ENCODE measurements at places on chromosomes 16 and 17. TPM values are rescaled to one million over a fixed set of nuclear protein-coding genes. Genes with fewer than 3 reads are reported as not detected.

GRCh38 chr17:57862694-57863667 is 13.1 kb upstream of the MRPS23 start:
- no peaks in the 10 kb centered on the region for H3K27me3 ChIP-seq
- H3K27ac ChIP-seq = peak overlapping the region; percentile 80
- peaks cover 3% of the 10 kb centered on the region for H3K36me3 ChIP-seq
- peaks cover 30% of the 10 kb centered on the region for H3K4me1 ChIP-seq
- no peak for DNase-seq

DNA sequence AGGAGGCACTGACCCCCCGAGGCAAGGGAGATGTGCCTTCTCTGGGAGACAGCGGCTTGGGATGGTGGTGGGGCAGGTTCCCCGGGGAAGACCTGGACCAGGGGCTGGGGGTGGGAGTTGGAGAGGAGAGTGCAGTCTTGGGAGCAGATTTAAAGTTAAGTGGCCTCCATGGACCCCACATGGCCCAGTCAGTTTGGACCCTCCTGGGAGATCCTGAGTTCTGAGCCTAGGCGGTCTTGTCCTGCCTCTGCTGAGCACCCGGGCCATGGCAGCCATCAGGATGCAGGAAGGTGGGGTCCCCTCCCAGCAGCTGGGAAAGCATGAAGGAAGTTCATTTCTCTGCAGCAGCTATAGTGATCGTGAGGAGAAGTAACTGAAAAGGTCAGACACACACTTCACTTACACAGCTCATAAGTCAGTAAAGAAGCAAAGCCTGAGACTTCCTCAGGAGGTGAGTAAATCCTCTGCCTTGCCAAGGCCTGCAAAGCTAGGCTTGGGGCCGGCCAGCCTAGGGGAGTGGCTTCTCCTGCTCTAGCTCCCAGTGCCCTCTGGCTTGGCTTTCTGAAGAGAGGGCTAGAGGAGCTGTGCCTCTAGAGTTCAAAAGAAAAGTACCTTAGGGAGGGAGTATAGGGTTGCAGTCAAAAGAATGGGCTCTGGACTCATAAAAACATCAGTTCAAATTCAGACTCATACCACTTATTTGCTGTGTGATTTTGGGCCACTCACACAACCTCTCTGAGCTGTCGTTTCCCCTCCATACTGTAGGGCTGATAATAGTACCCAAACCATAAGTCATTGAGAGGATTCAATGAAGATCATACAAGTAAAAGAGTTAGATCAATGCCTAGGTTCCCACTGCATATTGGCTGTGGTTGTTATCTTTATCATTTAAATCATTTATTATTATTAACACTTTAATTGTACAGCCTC is 31.0 kb upstream of the C16orf78 start:
- H3K36me3 ChIP-seq = no peaks in the 10 kb centered on the region
- H3K4me1 ChIP-seq = no peaks in the 10 kb centered on the region
- H3K27ac ChIP-seq = no peak overlapping the region
- H3K4me3 ChIP-seq = no peak overlapping the region
- no peak for DNase-seq

- DNase-seq = no peak
- H3K36me3 ChIP-seq = no peaks in the 10 kb centered on the region
- no peaks in the 10 kb centered on the region for H3K4me1 ChIP-seq
These were observed 87.5 kb upstream of the MTMR4 start for GRCh38 chr17:58601976-58602375.

DNA sequence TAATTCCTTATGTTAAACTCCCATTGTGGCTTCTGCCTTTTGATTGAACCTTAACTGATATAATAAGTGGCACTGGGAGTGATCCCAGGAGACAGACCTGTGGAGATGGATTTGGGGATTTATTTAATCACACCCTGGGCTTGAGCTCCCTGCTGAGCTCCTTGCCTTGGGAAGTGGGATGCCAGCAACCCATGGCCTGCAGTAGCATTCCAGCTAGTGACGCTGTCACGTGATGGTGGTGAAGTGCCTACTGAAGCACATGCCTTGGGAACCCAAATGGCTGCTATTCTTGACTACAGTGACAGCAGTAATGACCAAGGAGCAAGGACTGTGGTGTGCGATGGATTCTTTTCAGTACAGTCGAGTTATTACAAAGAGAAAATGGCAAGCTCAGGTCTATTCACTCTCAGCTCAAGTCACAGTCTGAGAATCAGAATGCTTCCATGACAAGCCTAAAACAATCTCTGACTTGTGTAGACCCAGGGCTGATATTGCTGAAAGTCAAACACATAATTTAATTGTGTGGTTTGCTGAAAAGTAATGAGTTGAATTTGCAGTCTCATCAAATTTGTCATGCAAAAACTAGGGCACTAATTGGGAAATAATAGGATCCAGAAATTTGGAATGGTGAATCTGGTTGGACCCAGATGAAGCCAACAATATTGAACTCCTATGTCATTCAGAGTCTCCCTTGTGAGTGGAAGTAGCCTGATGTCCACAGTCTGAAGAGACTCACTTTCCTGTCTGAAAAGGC is 47.1 kb downstream of the BCL7C start:
- H3K27me3 ChIP-seq = no peaks in the 10 kb centered on the region
- DNase-seq = no peak
- no peaks in the 10 kb centered on the region for H3K4me1 ChIP-seq
- H3K36me3 ChIP-seq = no peaks in the 10 kb centered on the region
- H3K4me3 ChIP-seq = no peak overlapping the region

The NTN3 gene
- not detected for total RNA-seq

DNA sequence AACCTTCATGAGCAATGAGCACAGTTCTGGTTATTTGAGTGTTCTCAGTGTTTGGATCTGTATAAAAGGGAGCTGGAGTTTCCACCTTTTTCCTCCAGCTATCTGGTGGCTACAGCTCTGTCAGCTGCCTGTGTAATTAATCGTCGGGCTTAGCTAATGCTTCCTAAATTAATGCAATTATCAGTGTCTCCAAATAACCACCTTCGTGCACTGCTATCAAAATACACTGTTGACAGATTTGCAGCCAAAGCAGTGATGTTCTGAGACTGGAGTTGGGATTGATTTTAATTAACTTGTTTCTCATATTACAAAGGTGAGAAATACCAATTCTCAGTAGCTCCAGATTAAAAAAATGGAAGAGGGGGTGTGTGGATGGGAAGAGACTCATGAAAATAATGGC is 325.8 kb downstream of the CBLN1 start:
- H3K4me3 ChIP-seq = no peak overlapping the region
- H3K27ac ChIP-seq = no peak overlapping the region
- no peaks in the 10 kb centered on the region for H3K36me3 ChIP-seq
- no peaks in the 10 kb centered on the region for H3K4me1 ChIP-seq
- no peak for DNase-seq
- no peaks in the 10 kb centered on the region for H3K27me3 ChIP-seq

DNA sequence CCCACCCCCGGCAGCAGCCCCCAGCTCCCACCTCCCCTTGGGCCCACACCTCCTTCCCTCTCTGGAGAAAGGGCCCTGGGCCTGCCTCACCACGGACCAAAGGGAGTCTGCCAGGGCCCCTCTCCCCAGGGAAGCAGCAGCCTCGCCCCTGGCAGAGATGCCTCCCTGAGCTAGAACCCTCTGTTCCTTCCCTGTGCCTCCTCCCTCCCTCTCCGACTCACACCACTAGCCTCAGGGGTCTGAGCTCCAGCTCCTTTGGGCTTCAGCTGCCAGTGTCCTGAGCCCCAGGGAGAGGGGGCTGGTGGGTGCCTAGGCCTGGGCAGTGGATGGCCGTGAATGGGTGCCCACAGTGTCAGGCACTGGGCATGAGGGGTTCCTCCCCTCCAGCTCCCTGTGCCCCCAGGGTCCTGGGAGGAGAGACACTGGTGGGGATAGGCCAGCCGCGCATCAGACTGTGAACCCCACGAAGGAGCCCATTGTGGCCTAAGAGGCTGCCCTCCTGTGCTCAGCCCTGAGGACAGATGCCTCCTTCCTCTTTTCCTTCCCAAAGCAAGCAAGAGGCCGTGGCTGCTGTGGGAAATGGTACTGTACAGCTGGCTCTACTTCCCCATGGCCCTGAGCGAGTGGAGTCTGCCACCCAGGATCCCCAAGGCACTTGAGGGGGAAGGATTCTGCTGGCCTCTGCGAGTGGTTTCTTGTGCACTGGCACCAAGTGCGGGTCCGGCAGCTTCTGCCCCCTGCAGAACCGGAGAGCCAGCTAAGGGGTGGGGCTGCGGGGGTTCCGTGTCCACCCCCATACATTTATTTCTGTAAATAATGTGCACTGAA is 20.7 kb downstream of the MMP15 start:
- H3K36me3 ChIP-seq = no peaks in the 10 kb centered on the region
- no peak overlapping the region for H3K4me3 ChIP-seq
- no peaks in the 10 kb centered on the region for H3K27me3 ChIP-seq
- no peak overlapping the region for H3K27ac ChIP-seq

GRCh38 chr16:11836650-11837244 is 14.6 kb downstream of the RSL1D1 start:
- peaks cover 44% of the 10 kb centered on the region for H3K36me3 ChIP-seq
- H3K4me3 ChIP-seq = no peak overlapping the region
- peak overlapping the region; percentile 24 for H3K27ac ChIP-seq
- no peak for DNase-seq

The DNAI2 gene
- total RNA-seq = not detected

The AP1G1 gene
- 47.8 TPM for total RNA-seq

The ETV4 gene
- total RNA-seq = 1.5 TPM

The DDX42 gene
- total RNA-seq = 92.9 TPM

GRCh38 chr16:85046472-85046916 is 18.9 kb downstream of the KIAA0513 start:
- peaks cover 5% of the 10 kb centered on the region for H3K4me1 ChIP-seq
- H3K4me3 ChIP-seq = no peak overlapping the region
- no peaks in the 10 kb centered on the region for H3K36me3 ChIP-seq
- H3K27me3 ChIP-seq = no peaks in the 10 kb centered on the region
- no peak for DNase-seq

The ZNF668 gene
- 14.5 TPM for total RNA-seq

DNA sequence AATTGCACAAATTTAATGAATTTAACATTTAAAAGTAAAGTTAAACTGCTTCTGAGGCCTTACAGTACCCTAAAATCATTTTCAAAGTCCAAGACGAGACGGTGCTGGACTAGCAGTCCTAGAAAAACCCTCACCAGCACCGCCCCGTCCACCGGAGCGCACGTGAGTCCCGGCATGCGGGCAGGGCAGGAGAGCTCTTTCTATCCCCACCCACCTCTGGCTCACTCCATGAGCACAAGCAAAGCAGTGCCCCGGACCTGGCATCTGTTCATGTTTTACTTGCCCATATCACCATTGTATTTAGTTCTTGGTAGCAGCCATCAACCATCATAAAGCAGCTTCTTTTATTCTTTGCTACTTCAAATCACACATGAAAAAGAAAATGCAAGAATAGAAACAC is 41.7 kb downstream of the ANKRD11 start:
- DNase-seq = no peak
- H3K27me3 ChIP-seq = no peaks in the 10 kb centered on the region
- H3K4me3 ChIP-seq = no peak overlapping the region
- H3K36me3 ChIP-seq = no peaks in the 10 kb centered on the region
- no peak overlapping the region for H3K27ac ChIP-seq

The MEIOB gene
- not detected for total RNA-seq

The RNF135 gene
- total RNA-seq = 45.8 TPM

- H3K36me3 ChIP-seq = no peaks in the 10 kb centered on the region
- no peak overlapping the region for H3K4me3 ChIP-seq
- no peaks in the 10 kb centered on the region for H3K4me1 ChIP-seq
- no peak overlapping the region for H3K27ac ChIP-seq
- DNase-seq = no peak
- H3K27me3 ChIP-seq = no peaks in the 10 kb centered on the region
These were observed 96.9 kb upstream of the KCNJ16 start for GRCh38 chr17:69978056-69978646.

DNA sequence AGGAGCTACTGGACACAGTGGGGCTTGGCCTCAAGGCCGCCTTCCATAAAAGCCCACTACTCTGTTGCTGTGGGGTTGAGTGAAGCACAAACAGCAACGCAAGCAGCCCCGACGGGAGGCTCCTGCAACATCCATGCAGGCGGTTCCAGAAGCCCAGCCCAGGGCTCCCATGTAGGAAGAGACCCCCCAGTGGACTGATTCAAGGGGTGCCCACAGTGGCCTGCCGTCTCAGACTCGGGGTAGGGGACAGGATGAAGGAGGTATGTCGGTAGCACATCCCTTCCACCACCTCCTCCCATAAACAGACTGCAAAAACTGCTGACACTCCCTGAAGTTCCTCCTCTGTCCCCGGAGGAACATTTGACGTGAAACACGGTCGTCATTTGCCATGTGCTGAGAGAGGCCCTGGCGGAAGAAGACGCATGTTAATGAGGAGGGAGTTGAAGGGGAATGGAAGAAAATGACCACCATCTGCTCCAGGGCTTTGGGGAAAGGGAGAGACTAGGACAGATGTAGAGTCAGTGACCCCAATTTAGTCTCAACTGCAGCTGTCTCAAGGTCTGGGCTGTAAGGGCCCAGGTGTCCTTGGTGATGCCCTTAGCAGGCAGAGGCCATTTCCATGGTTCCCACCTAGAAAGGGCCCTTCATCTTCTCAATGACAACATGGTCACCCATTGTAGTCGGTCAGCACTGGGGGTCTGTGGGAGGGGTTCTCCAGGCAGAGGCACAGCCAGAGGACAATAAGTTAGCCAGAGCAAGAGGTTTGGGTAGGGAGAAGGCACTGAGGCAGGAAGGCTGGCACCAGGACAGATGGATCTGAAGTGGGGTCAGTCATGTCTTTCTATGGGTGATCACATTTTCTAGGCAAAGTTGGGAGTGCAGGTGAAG is 200.6 kb downstream of the CPPED1 start:
- no peaks in the 10 kb centered on the region for H3K27me3 ChIP-seq
- H3K36me3 ChIP-seq = no peaks in the 10 kb centered on the region
- no peak overlapping the region for H3K27ac ChIP-seq
- no peak for DNase-seq

GRCh38 chr17:28703552-28704218 is 8.0 kb downstream of the PROCA1 start:
- no peak overlapping the region for H3K27ac ChIP-seq
- H3K4me1 ChIP-seq = no peaks in the 10 kb centered on the region
- H3K4me3 ChIP-seq = no peak overlapping the region
- DNase-seq = no peak
- no peaks in the 10 kb centered on the region for H3K27me3 ChIP-seq
- H3K36me3 ChIP-seq = peaks cover 41% of the 10 kb centered on the region

DNA sequence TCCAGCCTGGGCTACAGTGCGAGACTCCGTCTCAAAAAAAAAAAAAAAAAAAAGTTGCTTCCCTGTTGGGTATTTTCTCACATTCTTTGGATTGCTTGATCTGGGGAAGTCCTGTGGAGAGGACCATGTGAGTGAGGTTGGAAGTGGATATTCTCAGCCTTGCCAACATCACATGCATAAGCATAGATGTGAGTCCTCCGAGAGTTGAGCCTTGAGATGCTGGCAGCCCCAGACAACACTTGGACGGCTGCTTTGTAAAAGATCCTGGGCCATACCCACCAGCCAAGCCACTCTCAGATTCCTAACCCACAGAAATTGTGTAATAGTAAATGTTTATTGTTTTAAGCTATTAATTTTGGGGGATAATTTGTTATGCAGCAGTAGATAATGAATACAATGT is 1570.0 kb upstream of the GOT2 start:
- no peaks in the 10 kb centered on the region for H3K36me3 ChIP-seq
- no peak overlapping the region for H3K4me3 ChIP-seq
- no peaks in the 10 kb centered on the region for H3K4me1 ChIP-seq
- no peak for DNase-seq

GRCh38 chr17:55351226-55351625 is 70.4 kb downstream of the MMD start:
- no peaks in the 10 kb centered on the region for H3K27me3 ChIP-seq
- no peak overlapping the region for H3K4me3 ChIP-seq
- DNase-seq = no peak
- no peak overlapping the region for H3K27ac ChIP-seq
- H3K4me1 ChIP-seq = no peaks in the 10 kb centered on the region

The NAGS gene
- 0.92 TPM for total RNA-seq

The CES1 gene
- total RNA-seq = 24.8 TPM

The ADGRG3 gene
- total RNA-seq = 0.41 TPM

The HS3ST3A1 gene
- 5.4 TPM for total RNA-seq

All from thoracic aorta (tissue), 2 donors.